ENCODE measurements at places on chromosomes 4 and X.
A peak's percentile ranks its signal among the peaks of the same experiment; 100 is the strongest.

DNA sequence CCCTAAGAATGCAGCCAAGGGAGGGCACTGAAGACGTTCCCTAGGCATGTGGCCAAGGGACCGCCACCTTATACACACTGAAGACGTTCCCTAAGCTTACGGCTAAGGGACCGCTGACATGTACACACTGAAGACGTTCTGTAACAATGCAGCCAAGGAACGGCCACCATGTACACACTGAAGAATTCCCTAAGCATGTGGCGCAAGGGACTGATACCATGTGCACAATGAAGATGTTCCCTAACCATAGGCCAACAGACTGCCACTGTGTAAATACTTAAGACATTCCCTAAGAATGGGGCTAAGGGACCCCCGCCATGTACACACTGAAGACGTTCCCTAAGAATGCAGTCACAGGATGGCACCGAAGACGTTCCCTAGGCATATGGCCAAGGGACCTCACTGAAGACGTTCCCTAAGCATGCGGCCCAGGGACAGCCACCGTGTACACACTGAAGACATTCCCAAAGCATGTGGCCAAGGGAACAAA lies 36.1 kb downstream of the DHRSX start:
- H3K36me3 ChIP-seq = no peaks in the 10 kb centered on the region
- peak; percentile 63 for DNase-seq
- H3K4me3 ChIP-seq = no peak overlapping the region
- no peak overlapping the region for H3K27ac ChIP-seq
- H3K4me1 ChIP-seq = no peaks in the 10 kb centered on the region

DNA sequence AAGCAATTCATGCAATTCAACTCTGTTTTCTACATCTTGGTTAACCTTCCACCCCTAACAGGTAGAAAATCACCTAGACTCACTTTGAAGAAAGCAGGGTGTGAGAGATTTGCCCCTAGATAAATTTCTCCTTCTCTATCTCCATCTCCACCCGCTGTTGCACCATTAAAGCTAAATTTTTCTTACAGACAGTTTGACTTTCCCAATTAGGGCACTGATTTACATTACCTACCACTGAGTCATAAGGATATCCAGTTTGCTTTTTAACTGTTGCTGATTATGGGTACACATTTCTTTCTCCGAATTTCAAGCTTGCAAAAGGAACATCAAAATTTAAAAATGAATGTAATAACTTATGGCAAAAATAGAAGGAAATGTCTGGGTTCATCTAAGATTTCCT lies 13.0 kb downstream of the SLC7A11 start:
- H3K4me3 ChIP-seq = no peak overlapping the region
- H3K27me3 ChIP-seq = no peaks in the 10 kb centered on the region
- H3K4me1 ChIP-seq = no peaks in the 10 kb centered on the region
- DNase-seq = no peak

DNA sequence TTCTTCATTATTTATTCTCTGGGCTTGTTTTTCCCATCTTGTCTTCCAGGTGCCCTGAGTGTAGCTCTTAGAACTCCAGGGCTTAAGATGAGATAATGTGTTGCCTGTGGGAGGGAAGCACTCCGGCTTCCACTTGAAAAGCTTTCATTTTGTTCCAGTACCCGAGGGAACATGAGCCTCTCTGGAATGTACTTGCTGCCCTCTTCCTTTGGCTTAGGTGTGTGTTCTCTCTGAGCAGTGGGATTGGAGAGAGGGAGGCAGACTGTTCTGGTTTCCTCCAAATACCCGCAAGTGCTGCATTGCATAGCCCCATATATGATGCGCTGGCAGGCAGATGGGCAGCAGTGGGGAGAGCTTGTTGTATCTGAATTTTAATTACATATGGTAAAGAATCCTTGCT lies 861 bp upstream of the DTHD1 start:
- H3K36me3 ChIP-seq = no peaks in the 10 kb centered on the region
- DNase-seq = peak; percentile 64

GRCh38 chrX:15165832-15166231 lies 104.1 kb downstream of the ASB9 start:
- peaks cover 5% of the 10 kb centered on the region for H3K4me1 ChIP-seq
- DNase-seq = peak; percentile 52
- H3K36me3 ChIP-seq = no peaks in the 10 kb centered on the region
- no peaks in the 10 kb centered on the region for H3K27me3 ChIP-seq

Measured in endodermal cell (in vitro differentiated cells).